Omental fat pad (tissue), 4 donors: ENCODE measurements at places on chromosomes 1 and 21.

DNA sequence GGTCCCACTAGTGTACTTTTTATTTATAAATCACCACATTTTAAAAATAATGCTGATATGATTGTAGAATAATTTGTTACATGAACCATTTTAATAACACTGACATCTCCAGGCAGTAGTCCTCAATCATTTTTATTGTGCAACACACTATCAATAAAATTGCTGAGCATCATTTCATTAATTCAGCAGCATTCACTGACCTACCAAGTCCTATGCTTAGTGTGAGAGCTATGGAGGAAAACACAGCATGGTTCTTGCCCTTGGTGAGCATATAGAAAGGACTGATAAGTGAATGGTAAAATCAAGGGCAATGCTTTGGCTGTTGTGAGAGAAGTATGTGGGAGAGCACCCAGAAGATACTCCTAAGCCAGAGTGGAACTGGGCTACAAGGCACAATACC is 119.7 kb downstream of the KCNT2 start:
- DNase-seq = no peak

GRCh38 chr1:233919786-233920185 is 15.3 kb downstream of the SLC35F3 start:
- no peak for DNase-seq

GRCh38 chr21:40383951-40384350 is 463.0 kb downstream of the DSCAM start:
- no peak for DNase-seq

GRCh38 chr1:228767636-228768354 is 32.5 kb downstream of the RHOU start:
- no peak for DNase-seq

DNA sequence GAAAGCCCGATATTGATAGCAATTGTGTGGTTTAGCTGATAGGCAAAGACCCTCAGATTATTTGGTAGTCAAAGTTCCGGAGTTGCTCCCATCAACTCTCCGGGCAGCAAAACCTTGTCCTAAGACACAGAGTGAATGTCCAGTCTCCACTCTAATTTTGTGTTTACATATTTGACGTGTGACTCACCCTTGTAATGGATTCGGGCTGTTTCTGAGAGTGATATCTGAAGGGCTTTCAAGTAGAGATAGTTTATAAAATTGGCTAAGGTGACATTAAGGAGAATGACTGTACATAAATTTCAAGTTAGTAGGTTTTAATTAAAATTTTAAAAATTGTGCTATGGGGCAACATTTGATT is 154.2 kb downstream of the CNIH3 start:
- DNase-seq = no peak

DNA sequence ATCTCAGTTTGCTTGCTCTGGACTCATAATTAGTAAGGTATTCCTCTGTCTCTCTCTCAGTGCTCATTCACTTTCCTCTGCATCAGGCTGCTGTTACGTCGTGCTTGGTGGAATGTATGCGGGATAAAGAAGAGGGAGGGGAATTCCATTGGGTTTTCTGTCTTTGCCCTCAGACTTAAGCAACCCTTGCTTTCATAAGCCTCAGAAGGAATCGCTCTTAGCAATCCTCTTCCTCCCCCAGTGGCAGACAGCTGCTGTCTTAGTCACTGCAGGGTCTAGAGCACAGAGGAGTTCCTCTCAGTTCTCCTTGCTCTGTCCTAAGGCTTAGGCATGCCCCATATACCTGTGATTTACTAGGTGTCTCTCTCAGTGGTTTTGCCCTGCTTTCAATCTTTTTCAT is 19.1 kb upstream of the NTMT2 start:
- no peak for DNase-seq

DNA sequence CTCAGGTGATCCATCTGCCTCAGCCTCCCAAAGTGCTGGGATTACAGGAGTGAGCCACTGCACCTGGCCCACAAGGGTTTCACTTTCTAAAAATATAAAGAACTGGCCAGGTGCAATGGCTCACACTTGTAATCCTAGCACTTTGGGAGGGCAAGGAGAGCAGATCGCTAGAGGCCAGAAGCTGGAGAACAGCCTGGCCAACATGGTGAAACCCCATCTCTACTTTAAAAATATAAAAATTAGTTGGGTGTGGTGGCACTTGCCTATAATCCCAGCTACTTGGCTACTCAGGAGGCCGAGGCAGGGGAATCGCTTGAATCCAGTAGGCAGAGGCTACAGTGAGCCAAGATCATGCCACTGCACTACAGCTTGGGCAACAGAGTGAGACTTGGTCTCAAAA is 25.7 kb downstream of the MRPL39 start:
- DNase-seq = no peak

- no peak for DNase-seq
Measured at GRCh38 chr21:42281181-42281680, 34.0 kb downstream of the TFF3 start.

DNA sequence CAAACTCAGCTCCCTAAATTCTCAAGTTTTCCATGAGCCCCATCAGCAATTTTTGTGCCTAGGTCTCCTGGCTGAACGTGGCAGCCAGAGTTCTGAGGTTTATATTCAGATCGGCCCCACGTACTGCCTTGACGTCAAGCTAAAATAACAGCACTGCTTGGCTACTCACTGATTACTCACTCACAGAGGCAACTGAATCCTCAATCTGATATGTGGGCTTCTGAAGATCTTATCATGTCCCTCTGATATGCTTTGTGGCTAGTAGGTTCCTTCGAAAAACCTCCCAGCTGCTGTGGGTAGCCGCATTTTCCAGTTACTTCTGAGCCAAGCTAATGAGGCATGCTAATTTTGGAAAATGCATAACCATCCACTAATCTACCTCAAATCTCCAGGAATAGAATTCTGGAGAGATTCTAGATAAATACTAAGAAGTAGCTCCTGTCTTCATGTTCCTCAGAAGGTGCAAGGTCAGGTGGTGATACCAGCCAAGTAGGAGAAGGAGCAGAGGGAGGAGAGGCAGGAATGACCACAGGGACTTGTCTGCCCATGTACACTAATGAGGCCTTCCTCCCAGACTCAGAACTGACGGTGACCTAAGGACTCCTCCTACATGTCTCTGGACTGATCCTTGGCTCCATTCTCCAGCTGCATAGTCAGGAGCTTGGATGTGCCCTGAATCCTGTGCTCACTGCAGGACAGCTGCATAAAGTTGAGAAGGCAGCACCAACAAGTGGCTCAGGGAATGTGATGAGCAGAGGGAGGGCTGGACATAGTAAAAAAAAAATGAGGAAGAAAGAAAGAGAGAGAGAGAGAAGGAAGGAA is 263.7 kb downstream of the TNR start:
- DNase-seq = no peak

- DNase-seq = no peak
Measured at GRCh38 chr1:46643368-46643775, 24.8 kb downstream of the ATPAF1 start.

DNA sequence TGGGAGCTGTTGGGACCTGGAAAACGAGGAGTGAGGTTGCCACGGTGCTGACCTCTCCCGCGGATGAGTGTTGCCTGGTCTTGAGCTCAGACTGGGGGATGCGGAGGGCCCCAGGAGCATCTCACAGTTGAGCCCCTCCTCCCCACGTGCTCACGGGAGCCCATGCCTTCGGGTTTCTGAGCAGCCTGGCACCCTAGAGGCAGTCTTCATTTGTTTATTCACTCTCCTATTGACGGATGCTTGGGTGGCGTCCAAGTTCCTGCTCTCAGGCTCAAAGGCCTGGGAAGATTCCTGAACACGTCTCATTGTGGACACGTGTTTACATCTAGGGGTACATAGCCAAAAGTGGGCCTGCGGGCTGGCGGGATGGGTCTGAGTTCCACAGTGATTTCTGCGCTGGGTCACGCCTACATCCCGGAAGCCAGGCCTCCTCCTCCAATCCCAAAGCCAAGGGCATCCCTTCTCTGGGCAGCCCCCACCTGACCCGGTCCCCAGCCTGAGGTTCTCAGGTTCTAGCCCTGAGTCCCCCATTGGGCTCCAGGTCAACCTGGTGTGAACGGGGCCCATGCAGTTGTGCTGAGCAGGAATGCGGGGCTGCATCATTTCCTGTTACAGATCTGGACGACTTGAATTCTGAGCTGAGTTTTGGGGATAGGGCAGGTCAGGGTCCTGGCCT is 14.7 kb downstream of the WNT3A start:
- DNase-seq = no peak

DNA sequence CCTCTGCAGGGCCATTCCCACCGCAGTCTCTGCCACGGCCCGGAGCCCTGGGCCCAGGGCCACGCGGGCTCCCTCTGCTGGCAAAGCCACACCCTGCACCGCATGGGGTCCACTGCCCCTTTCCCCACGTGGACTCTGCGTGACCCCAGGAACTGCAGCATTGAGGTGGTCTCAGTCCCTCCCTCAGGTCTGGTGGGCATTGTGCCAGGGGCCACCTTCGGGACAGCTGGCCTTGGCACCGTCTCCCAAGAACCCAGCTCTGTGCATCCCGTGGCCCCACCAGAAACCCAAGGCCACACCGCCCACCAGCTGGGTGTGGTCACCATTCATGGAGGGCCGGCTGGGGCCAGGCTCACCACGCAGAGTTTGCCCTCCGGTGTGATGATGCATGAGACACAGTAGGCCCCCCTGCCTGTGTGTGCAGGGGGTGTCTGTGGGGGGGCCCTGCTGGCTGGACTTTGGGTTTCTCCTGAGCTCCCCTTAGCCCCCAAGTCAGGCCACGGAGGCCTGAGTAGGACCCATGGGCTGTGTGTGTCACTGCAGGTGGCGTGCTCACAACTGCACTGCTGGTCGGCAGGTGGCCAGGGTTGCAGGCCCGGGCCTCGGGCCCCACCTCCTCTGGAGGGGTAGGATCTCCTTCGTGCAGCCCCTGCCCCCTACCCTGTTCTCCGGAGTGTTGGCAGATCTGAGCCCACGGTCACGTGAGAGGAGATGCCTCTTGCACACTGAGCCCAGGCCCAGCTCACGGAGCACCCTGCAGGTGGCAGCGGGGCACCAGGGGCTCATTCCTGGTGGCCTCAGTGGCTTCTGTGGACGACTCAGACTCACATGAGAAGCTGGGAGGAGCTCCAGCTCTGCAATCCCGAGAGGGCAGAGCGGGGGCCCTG is 5.8 kb downstream of the VWA1 start:
- DNase-seq = no peak

- no peak for DNase-seq
Measured at GRCh38 chr1:94883691-94884090, 43.2 kb downstream of the CNN3 start.

DNA sequence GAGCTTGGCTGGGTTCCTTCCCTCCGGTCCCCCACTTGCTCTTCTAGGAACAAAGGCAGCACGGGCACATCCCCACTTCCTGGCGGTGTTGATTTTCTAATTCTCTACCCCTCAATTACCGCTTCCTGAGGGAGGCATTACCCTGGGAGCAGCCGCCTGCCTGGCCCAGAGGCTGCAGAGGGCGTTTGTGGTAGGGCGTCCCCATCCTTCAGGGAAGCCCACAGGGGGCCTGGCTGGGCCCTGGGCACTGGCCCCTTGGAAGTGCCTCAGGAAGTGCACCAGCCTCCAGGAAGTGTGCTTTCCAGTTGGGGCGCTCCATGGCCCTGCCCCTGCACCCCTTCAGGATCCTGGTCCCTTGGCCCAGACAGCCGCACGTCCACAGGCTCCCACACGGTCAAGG is 42.1 kb upstream of the CASZ1 start:
- DNase-seq = no peak

DNA sequence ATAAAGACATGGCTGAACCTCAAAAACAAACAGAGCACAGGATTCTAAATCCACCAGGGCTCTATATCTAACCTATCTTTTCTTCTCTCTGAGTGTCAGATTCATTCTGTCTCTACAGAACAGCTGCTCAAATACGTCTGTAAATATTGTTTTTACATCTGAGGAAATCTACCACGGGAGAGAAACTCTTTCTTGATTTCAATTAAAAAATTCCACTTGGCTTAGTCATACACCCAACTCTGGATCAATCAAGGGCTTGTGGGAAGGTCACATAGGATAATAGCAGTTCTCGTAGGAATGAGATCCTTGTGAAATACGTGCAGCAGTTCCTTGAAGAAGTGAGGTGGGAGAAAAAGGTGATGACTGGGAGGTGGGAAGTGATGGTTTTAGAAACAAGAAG is 1355.7 kb upstream of the ADGRL2 start:
- no peak for DNase-seq

GRCh38 chr21:42248783-42249597 is 30.1 kb downstream of the ABCG1 start:
- DNase-seq = no peak

- DNase-seq = no peak
Measured at GRCh38 chr1:2091611-2092604, 41.7 kb downstream of the PRKCZ start.

DNA sequence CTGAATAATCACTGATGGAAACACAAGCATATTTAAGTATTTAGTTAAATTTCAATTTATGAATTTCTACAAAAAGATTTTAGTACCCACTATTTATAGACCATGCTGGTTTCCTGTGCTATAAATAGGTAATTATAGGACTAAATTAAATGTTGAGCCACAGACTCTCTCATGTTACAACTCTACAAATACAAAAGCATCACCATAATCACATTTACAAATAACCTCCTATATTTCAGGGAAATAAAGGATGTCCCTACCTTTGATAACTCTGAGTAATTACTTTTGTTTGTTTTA is 32.6 kb upstream of the CCDC190 start:
- DNase-seq = no peak
